NCI-H1436 treated with DMSO at 0.1 percent for 48 hours (cell line): ENCODE measurements at places on chromosomes 3 and 15.

DNA sequence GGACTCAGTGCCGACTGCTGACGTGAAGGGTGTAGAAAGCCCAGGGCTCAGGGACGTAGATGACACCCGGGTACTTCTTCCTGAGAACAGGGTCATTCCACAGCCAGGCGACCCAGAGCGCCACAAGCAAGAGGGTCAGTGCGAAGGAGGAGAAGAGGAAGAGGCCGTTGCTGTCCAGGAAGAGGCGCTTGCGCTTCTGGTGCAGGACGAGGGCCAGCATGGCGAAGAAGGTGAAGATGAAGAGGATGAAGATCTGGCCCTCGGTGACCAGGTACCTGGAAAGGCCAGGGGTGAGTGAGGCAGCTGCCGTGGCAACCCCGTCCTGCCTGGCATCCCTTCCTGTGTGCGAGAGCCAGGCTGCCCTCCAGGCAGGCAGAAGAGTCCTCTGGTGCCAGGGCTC, 3.0 kb upstream of the CALML4 start:
- no peak for DNase-seq

DNA sequence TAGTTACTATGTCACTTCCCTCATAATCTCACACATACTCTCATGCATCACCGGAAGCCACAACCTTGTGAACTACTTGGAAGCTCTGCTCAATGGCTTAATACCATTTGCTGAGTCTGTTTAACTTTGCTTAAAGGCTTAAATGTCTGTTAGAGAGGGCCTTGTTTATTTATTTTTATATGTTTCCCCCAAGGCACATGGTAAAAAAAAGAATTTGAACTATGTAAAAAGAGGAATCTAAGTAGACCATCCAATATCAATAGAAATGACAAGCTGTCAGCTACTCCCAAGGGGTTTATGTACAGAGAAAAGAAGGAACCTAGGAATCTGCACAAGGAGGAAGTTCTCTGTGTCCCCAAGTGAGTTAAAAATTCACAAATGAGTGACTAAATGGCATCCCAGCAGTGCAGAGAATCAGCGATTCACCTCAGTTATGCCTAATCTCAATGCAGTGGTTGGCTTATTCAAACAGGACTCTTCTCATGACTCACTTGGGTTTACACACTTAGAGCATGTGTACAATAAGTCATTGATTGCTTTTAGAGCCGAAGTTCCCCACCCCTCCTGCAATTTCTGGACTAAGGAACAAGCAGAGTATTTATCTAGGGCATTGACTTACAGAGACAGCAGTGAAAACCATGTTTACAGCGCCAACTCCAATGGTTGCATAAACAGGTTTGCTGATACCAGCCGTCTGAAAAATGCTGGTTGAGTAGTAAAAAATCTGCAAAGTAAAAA, 24.4 kb downstream of the SLC2A2 start:
- DNase-seq: no peak

- DNase-seq: no peak
Observed at GRCh38 chr3:196793246-196793645, 53.6 kb downstream of the PAK2 start.

- peak; percentile 49 for DNase-seq
Observed at GRCh38 chr3:177358977-177359592, 161.8 kb upstream of the TBL1XR1 start.
